ENCODE measurements at places on chromosomes 12 and 14.
A peak's percentile ranks its signal among the peaks of the same experiment; 100 is the strongest.

GRCh38 chr12:4856596-4856995 lies 53.1 kb upstream of the KCNA1 start:
- no peak for DNase-seq

DNA sequence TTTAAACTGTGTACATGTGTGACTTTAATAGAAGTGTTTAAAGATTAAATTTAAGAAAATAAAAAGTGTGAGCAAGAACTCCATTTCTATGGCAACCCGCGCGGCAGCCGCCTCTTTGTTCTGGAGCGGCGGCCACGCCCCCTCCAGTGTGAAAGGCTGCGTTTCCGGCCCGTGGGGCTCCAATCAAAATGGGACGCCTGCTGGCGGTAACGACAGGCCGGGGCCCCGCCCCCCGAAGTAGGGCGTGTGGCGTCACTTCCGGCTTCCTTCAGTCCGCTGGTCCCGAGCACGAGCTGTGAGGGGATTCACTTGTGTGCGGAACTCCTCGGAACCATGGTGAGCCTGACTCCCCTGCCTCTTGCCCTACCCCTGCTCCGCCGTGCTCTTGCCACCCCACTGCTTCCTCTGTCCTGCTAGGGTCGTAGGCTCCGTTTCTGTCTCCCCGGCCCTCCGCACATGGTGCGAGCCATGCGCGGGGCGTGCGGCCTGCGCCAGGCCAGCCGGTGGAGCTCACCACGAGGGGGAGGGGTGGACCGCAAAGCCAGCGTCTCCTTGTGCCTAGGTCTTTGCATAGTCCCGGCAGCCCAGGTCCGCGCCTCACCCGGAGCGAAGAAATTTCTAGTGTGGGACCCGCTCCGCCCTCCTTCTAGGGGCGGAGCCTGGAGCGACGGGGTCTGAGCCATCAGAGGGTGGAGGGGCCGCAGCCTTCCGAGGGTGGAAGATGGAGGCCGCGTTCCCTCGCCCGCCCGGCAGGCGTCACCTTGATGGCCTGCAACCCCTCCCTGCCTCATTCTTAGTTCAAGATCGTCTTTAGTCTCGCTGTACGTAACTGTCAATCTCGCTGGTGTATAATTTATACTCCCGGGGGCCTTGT lies at the start of gene CCT2:
TSS of gene CCT2 (plus strand) at position 271 of the 874 bp plus-strand sequence. CDS start at position 334, 63 bp downstream.
- DNase-seq, result peak; percentile 94

GRCh38 chr14:87066221-87066817 lies 926.7 kb downstream of the GALC start:
- no peak for DNase-seq

- DNase-seq, result no peak
Observed at GRCh38 chr14:41606532-41607303, at the start of gene LRFN5. Gene LRFN5, plus strand, starts transcription at chr14:41606876.

DNA sequence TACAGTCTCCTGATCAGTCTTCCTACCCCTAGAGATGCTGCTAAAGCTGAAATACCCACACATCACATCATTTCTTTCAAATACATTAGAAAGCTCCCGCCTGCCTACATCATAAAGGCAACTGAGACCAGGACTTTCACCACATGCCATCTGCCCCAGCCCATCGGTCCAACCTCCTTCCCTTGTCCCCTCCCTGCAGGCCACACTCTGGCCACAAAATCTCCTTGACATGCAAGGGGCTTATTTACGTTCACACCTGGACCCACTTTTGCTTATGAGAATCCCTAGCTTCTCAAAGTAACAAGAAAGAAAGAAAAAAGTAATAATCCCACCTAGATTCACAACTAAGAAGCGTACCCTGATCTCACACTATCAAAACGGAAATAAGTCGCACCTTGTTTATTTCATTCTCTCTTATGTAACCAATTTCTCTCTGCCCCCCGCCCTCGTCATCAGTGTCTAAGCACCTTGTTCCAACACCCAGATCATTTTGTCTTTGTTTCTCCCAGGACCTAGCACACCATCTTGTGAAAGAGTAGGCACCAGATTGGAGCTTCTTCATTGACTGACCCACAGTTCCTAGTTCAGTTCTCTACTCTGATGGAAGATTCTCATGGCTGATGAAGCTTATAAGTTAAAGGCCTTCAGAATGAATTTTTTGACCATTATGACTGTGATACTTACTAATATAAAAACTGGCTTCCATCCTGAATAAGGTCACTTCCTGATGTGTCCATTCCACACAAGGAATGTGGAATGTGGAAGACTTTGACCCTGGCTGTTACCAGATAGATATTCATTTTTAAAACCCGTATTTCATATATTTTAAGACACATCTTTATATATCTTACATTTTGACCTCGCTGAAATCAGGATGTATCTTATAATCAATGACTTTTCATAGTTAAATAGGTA lies 7.7 kb downstream of the WSB2 start:
- no peak for DNase-seq

- no peak for DNase-seq
Observed at GRCh38 chr14:31204593-31205534, 2.7 kb downstream of the HECTD1 start.

- DNase-seq, result no peak
Observed at GRCh38 chr12:124323771-124324530, 29.1 kb downstream of the RFLNA start.

GRCh38 chr12:47021298-47021697 lies 58.1 kb upstream of the PCED1B start:
- DNase-seq, result no peak

DNA sequence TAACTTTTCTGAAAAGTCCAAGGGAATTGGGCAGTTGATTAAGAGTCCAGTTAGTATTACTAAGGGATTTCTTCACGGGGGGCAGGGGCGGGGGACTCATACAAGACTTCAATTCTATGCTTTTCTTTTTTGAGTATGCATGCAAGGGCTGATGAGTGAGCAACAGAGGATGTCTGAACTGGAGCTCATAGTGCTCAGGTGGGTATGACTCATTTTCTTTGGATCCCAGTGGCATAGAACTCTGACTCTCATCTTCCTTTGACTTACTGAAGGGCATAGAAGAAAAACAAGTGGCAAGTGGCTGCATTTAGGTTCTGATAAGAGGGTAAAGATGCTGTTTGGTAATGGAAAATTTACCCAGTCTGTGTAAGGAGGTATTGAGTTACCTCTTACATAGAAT lies 749.2 kb downstream of the NOVA1 start:
- no peak for DNase-seq

DNA sequence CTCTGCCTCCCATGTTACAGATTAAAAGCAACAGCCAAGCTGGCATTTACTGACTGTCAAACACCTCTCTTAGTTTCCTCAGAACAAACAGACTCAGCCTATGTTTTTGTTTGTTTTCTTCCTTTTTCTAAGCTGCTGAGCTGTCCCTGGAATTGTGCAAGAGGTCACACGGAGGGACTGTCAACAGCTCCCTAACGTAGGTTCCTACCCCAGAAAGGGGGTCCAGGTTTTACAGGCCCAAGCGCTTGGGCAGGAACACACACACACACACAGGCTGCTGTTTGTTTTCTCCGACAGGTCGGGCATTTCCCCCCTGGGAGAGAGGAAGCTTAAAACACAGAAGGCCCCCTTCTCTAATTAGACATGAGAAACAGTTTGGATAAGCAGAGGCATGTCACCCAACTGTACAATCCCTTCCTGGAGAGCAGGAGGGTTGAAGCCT lies 739.6 kb upstream of the TBX3 start:
- DNase-seq, result no peak

DNA sequence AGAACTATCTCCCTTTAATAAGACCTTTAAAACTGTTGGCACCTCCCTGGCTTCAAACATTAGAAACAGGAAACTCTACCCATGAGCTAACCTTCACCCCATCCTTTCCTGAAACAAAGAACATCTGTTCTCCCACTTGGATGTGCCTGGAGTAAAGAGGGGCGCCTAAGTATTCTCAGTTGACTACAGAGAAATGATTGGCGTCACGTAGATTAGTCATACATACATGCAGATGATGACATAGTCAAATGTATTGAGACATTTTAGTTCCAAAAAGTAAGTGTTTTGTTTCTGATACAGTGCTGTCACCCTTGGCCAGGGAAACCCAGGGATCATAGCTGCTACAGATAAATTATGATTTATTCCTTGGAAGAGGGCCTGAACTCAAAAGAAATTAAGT lies 260.0 kb upstream of the PLEKHG7 start:
- DNase-seq, result no peak

DNA sequence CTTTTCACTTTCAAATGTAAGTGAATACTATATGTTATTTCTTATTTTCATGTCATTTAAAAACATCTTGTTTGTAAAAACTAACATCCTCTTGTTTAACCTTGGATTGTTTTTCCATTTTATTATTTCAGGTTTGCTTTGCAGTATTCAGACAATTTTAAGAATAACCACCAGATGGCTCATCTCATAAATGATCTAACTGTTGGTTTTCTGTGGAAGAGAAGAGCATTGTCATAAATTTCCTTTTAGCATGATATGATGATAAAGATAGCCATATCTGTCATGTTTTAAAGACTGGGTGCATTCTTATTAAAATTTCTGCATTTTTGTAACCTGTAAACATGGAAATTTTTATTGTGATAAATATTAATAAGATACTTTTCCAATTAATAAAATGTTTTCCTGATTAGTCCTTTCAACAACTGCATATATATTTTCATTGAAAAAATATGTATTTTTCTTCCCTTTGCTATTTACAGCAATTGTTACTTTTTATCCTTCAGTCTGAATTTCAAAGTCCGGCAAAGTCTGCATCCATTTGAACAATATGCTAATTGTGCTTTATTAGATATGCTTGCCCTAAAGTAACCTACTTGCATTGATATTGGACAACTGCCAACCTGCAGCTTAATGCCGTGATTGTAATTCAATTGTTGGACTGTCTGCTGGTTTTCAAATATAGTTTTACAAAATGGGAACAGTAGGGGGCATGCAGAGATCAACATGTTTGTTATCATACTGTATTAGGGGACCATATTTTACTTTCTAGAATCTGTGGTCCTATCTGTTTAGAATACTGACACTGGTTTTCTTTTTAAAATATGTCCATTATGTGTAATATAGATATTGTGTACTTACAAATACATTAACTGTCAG lies 163.4 kb downstream of the GARIN6 start:
- no peak for DNase-seq

GRCh38 chr12:1851151-1851701 lies 30.9 kb downstream of the LRTM2 start:
- DNase-seq, result no peak

- no peak for DNase-seq
Observed at GRCh38 chr12:50936821-50937530, 15.4 kb upstream of the HIGD1C start.

DNA sequence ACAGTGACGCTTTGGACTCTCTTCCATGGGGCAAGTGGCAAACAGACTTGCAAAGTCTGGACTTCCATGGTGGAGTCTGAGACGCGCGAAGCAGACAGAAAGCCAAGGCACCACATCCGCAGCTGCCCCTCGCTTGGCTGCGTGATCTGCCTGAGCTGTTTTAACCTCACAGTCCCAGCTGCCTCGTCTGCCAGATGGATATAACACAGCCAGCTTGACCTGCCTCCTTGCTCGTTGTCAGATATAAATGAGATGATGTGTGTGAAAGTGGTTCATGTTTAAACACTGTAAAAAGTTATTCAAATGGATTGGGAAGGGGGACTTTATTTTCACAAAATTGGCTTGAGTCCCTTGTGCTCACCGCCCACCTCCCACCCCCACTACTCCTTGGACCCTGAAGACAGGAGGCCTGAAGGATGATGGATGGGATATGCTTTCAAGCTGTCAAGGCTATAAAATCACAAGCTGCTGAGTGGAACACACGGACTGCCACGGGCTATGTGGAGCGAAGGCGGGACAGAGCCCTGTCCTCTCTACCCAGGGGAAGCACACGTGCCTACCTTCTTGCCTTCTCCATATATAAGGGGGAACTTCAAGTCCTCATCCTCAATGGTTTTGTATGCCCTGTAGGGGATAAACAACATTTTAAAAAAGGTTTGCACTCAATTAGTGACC lies 226.9 kb downstream of the MON2 start:
- DNase-seq, result no peak

DNA sequence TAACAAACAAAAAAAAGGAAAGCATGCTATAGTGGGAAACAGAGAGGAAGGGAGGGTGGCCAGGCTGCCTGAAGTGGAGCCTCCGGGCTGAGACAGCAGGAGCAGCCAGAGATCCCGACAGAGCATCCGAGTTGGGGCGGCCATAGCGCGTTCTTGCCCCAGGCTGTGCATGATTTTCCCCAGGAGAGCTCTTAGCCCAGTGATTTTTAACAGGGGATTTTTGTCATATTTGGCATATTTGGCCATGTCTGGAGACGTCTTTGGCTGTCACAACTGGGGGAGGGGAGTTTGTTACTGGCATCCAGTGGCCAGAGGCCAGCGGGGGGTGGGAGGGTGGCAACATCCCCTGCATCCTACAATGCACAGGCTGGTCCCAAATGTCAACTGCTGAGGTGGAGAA lies 23.6 kb downstream of the BDKRB1 start:
- DNase-seq, result no peak

All from activated CD4-positive, CD25-positive, alpha-beta regulatory T cell treated with anti-CD3 and anti-CD28 coated beads, Interleukin-2, amount 50 U/mL, for 16 hours (primary cell).